ENCODE measurements at places on chromosomes 3 and 15.

DNA sequence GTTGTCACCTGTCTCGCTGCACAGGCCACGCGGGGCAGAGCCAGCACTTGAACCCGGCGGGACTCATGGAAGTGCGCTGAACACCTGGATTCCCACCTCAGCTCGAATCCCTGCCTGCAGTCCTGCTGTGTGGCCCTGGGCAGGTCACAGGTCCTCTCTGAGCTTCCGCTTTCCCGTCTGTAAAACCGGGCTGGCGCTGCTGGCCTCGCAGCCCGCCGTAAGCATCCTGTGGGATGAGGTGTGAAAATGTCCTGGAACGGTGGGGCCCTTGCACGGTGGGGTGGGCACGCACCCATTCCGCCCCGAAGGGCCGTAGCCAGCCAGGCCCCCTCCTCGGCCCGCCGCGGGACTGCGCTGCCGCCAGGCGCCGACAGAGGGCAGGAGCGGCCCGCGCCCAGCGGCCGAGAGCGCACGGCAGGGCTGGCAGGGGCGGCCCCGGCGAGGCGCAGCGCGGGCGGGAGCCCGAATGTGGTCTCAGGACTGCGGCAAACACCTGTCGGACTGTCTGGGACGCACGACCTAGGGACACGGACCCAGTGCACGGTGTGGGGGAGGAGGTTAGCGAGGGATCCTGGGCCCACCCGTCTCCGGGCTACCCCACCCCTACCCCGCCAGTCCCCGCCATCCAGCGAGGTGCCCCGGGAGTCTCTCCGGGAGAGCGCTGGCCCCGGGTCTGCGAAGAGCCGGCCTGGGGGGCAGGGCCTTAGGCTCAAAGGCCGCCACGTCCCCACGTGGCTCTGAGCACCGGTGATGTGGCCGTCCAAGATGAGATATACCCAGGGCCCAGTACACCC lies 40.4 kb downstream of the DNAJB8 start:
- no peak for DNase-seq

- no peak for DNase-seq
Observed at GRCh38 chr3:24953060-24953771, 458.6 kb upstream of the THRB start.

DNA sequence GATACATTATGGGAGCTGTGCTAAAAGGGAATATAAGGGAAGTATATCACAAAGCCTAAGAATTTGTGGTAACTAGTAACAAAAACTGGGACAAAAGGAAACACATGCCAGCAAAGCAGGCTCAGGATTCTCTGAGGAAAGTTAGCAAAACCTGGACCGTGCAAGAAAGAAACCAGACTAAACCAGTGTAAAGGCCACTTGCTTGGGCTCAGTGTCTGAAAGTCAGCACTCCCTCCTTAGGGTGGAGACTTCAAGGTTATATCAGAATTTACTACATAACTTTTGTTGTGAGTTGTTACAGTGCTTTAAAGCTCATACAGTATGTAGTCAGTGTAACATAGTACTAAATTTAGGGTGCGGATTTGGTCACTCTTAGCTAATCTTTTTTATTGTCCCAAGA lies 269.9 kb upstream of the GADL1 start:
- no peak for DNase-seq

- DNase-seq: no peak
Observed at GRCh38 chr15:42282344-42282743, 9.1 kb upstream of the TMEM87A start.

DNA sequence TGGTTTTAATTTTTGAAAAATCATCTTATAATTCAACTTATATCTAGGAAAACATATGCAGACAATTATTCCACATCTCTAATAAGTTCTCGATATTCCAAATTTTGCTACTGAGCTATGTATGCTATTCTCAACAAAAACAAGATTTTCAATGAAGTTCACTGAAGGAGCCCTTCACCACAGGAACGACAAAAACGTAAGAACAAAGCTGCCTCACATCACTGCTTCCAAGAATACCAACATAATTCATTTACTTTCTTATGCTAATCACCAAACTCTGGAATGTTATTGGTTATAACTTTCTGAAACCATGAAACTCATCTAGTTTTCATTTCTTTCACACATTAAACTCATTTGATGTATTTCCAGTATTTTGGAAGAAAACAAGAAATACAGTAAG lies 49.7 kb downstream of the GNB4 start:
- DNase-seq: no peak

DNA sequence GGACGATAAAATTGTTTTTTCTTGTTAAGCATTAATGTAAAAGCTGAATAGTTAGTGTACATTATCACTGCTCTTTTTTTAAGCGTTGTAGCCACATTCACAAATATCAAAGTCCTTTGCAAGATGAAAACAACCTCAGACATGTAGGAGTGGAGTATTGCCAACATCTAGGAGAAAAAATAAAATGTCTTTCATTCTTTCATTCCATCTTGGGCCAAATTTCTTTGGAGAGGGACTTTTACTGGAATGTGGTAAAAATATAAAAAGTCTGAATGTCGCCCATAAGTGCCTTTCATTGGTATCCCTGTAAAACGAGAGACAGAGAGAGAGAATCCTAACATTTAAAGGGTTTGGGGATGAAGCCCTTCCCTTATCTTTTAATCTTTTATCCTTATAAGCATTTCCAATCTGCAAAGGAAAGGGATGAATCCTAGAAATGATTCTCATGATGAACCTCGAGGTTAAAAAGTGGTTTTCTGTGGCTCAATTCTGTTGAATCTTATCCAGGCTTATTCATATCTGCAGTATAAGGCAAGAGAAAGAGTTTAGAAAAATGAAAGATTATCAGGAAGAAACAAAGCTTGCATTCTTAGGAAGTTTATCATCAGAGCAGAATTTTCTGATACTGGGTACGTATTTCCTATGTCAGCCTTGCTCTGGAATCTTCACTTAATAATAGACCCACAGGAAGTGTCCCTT lies 1031.7 kb downstream of the MCTP2 start:
- DNase-seq: no peak

DNA sequence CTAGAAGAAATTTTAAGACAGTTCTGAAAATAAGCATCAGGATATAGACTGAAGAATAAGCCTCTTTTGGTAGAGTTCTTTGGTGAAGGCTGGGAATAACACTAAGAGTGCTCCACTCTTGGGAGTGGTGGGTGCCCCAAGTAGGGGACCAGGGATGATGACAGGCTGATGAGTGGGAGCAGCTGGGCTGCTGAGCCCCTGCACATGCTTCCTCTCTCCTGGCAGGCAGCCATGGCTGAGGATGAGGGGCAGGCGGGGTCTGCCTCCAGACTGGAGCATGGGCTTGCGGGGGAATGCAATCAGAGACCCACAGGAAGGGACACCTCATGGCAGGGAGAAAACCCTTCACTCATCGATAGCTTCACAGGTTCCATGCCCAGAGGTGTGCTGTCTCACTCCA lies 72.6 kb upstream of the RORA start:
- DNase-seq: no peak

GRCh38 chr3:172036541-172037215 lies 2.7 kb upstream of the FNDC3B start:
- no peak for DNase-seq

- no peak for DNase-seq
Observed at GRCh38 chr15:60222404-60222803, 175.4 kb downstream of the ANXA2 start.

DNA sequence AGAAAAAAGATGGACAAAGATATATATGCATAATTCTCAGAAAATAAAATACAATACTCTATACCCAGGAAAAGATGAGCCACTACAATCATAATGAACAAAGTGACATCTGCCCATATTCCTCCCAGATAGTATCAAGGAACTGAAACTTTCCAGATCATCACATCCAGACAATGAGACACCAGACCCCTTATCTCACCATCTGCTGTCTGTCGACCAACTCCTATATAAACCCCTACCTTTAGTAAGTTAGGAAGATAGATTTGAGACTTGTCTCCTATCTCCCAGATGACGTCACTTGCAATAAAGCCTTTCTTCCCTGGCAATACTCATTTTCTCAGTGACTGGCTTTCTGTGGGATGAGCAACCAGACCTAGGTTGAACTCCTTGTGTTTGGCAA lies 1071.6 kb downstream of the PLOD2 start:
- DNase-seq: no peak

DNA sequence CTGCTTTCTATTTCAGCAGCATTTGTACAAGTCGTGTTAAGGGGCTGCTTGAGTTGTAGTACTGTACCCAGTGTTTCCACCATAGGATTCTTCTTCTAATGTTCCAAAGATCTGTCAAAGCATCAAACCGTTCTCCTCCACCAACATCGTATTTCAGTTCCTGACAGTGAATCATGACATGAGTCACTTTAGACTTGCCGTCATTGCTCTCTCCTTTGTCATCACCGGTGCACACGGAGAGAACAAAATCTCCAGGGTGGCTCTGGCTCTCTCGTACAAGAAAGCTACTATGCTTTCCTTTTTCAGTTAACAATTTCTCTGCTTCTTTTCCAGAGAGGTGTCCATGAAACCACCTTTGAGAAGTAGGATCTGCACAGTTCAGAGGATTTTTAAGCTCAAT lies 270.9 kb upstream of the CCDC54 start:
- no peak for DNase-seq

Data from NCI-H2081 (cell line).